ENCODE measurements at places on chromosomes 11 and 22. TPM values are rescaled to one million over a fixed set of nuclear protein-coding genes. Genes with fewer than 3 reads are reported as not detected.

The SCGB1C1 gene
- total RNA-seq, result not detected

- no peak for DNase-seq
- H3K36me3 ChIP-seq, result no peaks in the 10 kb centered on the region
- no peak overlapping the region for H3K27ac ChIP-seq
- no peak overlapping the region for H3K4me3 ChIP-seq
- H3K27me3 ChIP-seq, result no peaks in the 10 kb centered on the region
Measured at GRCh38 chr11:106466521-106467080, 389.1 kb downstream of the AASDHPPT start.

DNA sequence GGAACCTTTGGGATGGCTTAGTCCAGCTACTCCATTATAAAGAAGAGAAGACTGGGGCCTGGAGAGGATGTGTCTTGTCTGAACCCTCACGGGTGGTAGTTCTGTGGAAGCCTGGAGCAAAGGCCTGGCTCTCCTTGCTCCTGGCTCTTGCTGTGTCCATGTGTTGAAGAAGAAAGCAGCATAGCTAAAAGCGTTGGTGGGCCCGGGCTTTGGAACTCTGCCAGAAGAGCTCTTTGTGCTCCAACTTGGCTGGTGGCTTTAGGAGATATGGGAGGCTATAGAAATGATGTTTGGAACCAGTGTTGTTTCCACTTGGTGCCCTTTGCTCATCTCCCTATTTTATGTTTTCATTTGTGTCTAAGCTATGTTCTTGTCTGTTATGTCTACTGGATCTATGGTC, 131.1 kb downstream of the DBX1 start:
- no peaks in the 10 kb centered on the region for H3K4me1 ChIP-seq
- H3K36me3 ChIP-seq, result no peaks in the 10 kb centered on the region
- H3K27ac ChIP-seq, result no peak overlapping the region
- no peak overlapping the region for H3K4me3 ChIP-seq
- peaks cover 16% of the 10 kb centered on the region for H3K27me3 ChIP-seq

- no peak overlapping the region for H3K27ac ChIP-seq
- no peaks in the 10 kb centered on the region for H3K4me1 ChIP-seq
- DNase-seq, result no peak
- H3K27me3 ChIP-seq, result peaks cover 4% of the 10 kb centered on the region
- no peaks in the 10 kb centered on the region for H3K36me3 ChIP-seq
Measured at GRCh38 chr11:86370922-86371594, 3.6 kb upstream of the CCDC81 start.

GRCh38 chr11:66346476-66347424, 679 bp downstream of the B4GAT1 start:
- no peaks in the 10 kb centered on the region for H3K36me3 ChIP-seq
- no peaks in the 10 kb centered on the region for H3K27me3 ChIP-seq
- no peak for DNase-seq
- H3K4me1 ChIP-seq, result peaks cover 26% of the 10 kb centered on the region
- H3K27ac ChIP-seq, result peak overlapping the region; percentile 100

DNA sequence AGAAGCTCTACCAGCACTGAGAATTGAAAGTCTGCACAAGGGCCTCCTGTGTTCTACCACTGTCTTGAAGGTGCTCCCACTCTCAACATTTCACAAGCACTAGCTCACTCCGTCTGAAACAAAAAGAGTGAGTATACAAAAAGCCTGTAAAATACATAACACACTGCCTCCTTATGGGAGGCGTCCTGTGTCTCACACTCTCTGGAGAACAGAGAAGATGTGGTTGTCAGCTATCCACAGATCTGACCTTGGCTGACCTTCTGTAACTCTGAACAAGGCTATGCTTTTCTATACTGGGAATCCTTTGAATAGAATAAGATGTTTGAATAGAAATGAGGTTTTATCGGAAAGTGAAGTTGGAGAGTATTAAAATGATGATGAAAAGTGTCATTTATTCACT, 171.3 kb upstream of the TMEM45B start:
- peaks cover 2% of the 10 kb centered on the region for H3K36me3 ChIP-seq
- no peak for DNase-seq
- no peak overlapping the region for H3K27ac ChIP-seq

GRCh38 chr22:44567846-44568493, 69.9 kb upstream of the RTL6 start:
- H3K36me3 ChIP-seq, result no peaks in the 10 kb centered on the region
- no peaks in the 10 kb centered on the region for H3K27me3 ChIP-seq

GRCh38 chr11:69696749-69697468, 6.9 kb downstream of the FGF19 start:
- no peak for DNase-seq
- H3K4me3 ChIP-seq, result no peak overlapping the region
- no peak overlapping the region for H3K27ac ChIP-seq
- peaks cover 81% of the 10 kb centered on the region for H3K27me3 ChIP-seq
- no peaks in the 10 kb centered on the region for H3K4me1 ChIP-seq

- no peak overlapping the region for H3K4me3 ChIP-seq
- H3K4me1 ChIP-seq, result no peaks in the 10 kb centered on the region
- H3K27me3 ChIP-seq, result no peaks in the 10 kb centered on the region
- no peak for DNase-seq
- H3K36me3 ChIP-seq, result no peaks in the 10 kb centered on the region
Measured at GRCh38 chr11:8372641-8373381, 109.1 kb upstream of the LMO1 start.

- DNase-seq, result no peak
- no peaks in the 10 kb centered on the region for H3K4me1 ChIP-seq
- H3K27me3 ChIP-seq, result no peaks in the 10 kb centered on the region
- H3K27ac ChIP-seq, result no peak overlapping the region
- no peaks in the 10 kb centered on the region for H3K36me3 ChIP-seq
Measured at GRCh38 chr11:111569476-111569875, 29.0 kb downstream of the LAYN start.

DNA sequence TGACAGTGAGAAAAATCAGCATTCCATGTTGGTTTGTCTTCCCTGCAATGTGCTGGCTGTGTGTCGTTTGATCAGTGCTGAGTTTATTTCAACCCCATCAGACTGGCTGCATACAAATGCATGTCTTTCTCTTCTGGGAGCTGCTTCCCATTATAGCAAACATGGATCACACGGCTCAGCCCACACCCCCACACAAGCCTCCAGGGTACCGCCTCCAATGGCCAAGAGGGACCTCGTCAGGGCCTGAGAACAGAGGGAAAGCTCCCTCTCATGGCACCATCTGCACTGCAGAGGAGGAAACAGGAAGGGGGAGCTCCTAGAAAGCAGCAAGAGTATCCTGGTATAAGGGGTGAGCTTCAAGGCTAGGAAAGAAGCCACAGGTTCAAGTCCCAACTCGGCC, 214.2 kb downstream of the LARGE1 start:
- peaks cover 2% of the 10 kb centered on the region for H3K27me3 ChIP-seq
- no peak for DNase-seq
- no peak overlapping the region for H3K4me3 ChIP-seq
- no peak overlapping the region for H3K27ac ChIP-seq

- H3K27ac ChIP-seq, result no peak overlapping the region
- H3K4me3 ChIP-seq, result no peak overlapping the region
- no peaks in the 10 kb centered on the region for H3K4me1 ChIP-seq
- H3K27me3 ChIP-seq, result no peaks in the 10 kb centered on the region
- H3K36me3 ChIP-seq, result no peaks in the 10 kb centered on the region
- no peak for DNase-seq
Measured at GRCh38 chr11:99683933-99684332, 663.2 kb downstream of the CNTN5 start.

- no peak overlapping the region for H3K4me3 ChIP-seq
- H3K27me3 ChIP-seq, result peaks cover 13% of the 10 kb centered on the region
- H3K36me3 ChIP-seq, result no peaks in the 10 kb centered on the region
Measured at GRCh38 chr11:12123273-12123672, 12.9 kb downstream of the MICAL2 start.
